ENCODE measurements at places on chromosomes 7 and 10. TPM values are rescaled to one million over a fixed set of nuclear protein-coding genes. Genes with fewer than 3 reads are reported as not detected.

Gene OPN4
- not detected for total RNA-seq

Gene LIPN
- total RNA-seq, result not detected

Gene OR2A42
- not detected for total RNA-seq

Gene GCK
- not detected for total RNA-seq

Gene ZFAND4
- total RNA-seq, result 4.3 TPM

Gene TACR2
- total RNA-seq, result not detected

Gene HTR5A
- not detected for total RNA-seq

Gene ENKUR
- 0.24 TPM for total RNA-seq

Gene SEMA4G
- 0.83 TPM for total RNA-seq

Gene SFTPA1
- not detected for total RNA-seq

Gene PRR15
- total RNA-seq, result 4.5 TPM

Gene SDK1
- 24.5 TPM for total RNA-seq

Gene CPN1
- total RNA-seq, result not detected

Gene GARIN1A
- 1.2 TPM for total RNA-seq

Gene INMT
- total RNA-seq, result not detected

Gene LIPF
- not detected for total RNA-seq

Gene GIMAP4
- total RNA-seq, result not detected

Gene ATG9B
- under 0.01 TPM for total RNA-seq

Gene LRRC18
- not detected for total RNA-seq

Gene BTAF1
- total RNA-seq, result 55.8 TPM

Gene STMP1
- total RNA-seq, result 19.5 TPM

Gene MKX
- total RNA-seq, result 13.8 TPM

Gene CFAP46
- 0.33 TPM for total RNA-seq

Gene TMEM130
- total RNA-seq, result not detected

Gene TMEM213
- total RNA-seq, result not detected

Gene TLX1
- total RNA-seq, result not detected

Gene HSPA12A
- 6.1 TPM for total RNA-seq

Gene THSD7A
- total RNA-seq, result not detected

Gene ATAD1
- 73.7 TPM for total RNA-seq
